A549 (cell line): ENCODE measurements at places on chromosomes 16 and 17. TPM values are rescaled to one million over a fixed set of nuclear protein-coding genes. Genes with fewer than 3 reads are reported as not detected.

The SOST gene
- 0.05 to 0.07 TPM (median 0.05 TPM) in 3 replicates for polyA plus RNA-seq

The RNPS1 gene
- 197 to 206 TPM (median 200 TPM) in 3 replicates for polyA plus RNA-seq

The ABCC11 gene
- polyA plus RNA-seq: 0.05 to 0.19 TPM (median 0.09 TPM) in 3 replicates

The WSCD1 gene
- 0.96 to 1.6 TPM (median 0.96 TPM) in 3 replicates for polyA plus RNA-seq

The DNAJA2 gene
- polyA plus RNA-seq: 81.4 to 82.3 TPM (median 81.6 TPM) in 3 replicates

The ULK2 gene
- polyA plus RNA-seq: 11.1 to 14.4 TPM (median 12.9 TPM) in 3 replicates

The TBC1D26 gene
- 0.07 to 0.18 TPM (median 0.08 TPM) in 3 replicates for polyA plus RNA-seq

The SCIMP gene
- polyA plus RNA-seq: not detected in 3 replicates

The TNFRSF17 gene
- not detected in 3 replicates for polyA plus RNA-seq

The TTYH2 gene
- polyA plus RNA-seq: 1.1 to 1.7 TPM (median 1.7 TPM) in 3 replicates

The PPP1R27 gene
- polyA plus RNA-seq: 0.09 TPM in 1 of 3 replicates, not detected in the others

The ADAM11 gene
- polyA plus RNA-seq: 2.0 to 2.7 TPM (median 2.1 TPM) in 3 replicates

The PLA2G10 gene
- 0.37 to 0.70 TPM (median 0.38 TPM) in 3 replicates for polyA plus RNA-seq

The LRRC36 gene
- 0.25 to 0.48 TPM (median 0.44 TPM) in 3 replicates for polyA plus RNA-seq

DNA sequence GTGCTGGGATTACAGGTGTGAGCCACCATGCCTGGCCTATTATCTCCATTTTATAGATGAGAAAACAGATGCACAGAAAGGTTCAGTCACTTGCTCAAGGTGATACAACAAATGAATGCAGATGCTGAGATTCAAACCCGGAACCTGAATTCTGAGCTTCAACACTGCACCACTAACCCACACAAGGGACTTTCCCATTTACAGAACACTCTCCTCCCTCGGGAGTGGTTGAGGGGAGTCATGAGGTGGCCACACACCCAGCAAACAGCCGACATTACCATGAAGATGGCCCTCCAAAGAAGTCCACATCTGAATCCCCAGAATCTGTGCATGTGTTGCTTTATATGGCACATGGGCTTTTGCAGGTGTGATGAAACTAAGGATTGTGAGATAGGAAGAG is 9.1 kb downstream of the BCL7C start:
- DNase-seq: no peak

GRCh38 chr17:64125937-64126336 is 4.0 kb downstream of the ERN1 start:
- no peak for DNase-seq

- no peak for DNase-seq
These were observed 20.6 kb upstream of the SNTB2 start for GRCh38 chr16:69166221-69166833.

DNA sequence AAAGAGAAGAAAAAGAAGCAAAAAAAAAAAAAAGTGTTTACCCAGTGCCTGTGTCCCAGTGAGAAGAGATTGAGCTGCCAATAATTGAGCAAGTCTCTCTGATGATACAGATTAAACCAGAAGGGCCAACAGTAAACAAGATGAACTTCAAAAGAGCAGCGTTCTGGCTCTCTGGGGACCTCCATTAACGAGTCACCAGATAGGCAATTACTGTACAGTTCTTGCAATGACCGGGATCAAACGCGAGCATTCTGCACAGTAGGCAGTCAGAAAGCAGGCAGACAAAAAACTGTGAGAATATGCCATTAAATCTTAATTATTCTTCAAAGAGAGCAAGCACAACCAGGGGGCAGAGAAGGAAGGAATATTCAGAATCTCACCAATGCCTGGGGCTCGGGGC is 626.1 kb downstream of the TMEM114 start:
- no peak for DNase-seq

- no peak for DNase-seq
These were observed 36.9 kb downstream of the SOST start for GRCh38 chr17:43721537-43722268.

- no peak for DNase-seq
These were observed 29.1 kb downstream of the EFCAB13 start for GRCh38 chr17:47352848-47353247.

DNA sequence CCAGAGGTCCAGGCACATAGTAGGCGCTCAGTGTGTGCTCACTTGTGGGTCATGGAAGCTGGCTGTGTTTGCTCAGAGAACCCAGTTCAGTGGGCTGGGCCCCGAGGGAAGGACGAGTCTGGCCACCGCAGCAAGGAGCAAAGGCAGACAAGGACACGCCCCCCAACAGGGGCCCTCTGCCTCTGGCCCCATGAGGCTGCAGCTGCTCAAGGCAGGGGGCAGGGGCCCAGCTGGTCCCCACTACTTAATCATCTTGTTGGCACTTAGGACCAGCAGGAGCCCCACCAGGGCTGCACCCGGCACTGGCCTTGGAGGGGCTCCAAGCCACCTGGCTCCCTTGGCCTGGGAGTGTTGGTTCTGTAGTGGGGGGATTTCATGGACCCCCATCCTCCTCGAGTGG is 16.1 kb downstream of the KCNJ12 start:
- DNase-seq: no peak

DNA sequence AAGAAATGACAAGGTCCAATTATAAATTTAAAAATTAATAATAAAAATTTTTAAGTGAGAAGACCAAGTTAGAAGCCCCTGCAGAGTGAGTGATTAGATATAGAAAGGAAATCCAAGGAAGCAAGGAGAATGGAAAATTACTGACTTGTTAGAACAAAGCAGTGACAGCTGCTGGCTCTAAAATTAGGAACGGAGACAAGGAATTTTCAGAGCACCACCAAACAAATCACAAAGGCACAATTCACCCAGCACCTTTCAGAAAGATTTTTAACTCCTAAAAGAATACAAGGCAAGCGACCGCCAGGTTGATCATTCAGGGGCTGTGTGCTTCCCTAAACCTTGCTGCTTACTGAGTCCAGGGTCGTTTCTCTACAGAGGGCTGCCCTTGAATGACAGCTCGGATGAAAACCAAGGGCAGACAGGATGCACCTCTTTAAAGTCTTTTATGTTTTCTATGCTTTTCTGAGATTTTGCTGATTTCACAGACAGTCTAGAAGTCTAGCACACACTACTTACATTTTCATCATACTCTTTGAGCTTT is 45.4 kb upstream of the GINS3 start:
- DNase-seq: no peak

DNA sequence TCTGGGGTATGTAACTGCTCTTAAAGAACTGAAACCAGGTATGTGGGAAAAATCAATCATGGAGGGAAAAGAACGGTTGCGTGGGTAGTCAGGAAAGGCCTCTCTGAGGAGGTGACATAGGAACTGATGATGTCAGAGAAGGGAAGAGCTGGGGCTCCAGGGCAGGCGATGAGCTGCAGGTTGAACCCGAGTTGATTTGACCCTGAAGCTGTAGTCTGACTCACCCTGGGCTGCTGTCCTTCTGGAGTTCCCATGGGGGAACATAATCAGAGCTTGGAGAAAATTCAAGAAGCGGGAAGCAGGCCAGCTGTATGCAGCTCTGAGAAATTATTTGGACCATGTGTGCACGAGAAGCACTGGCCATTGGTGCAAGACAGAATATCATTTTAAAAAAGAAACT is 16.7 kb downstream of the SLC6A2 start:
- no peak for DNase-seq

DNA sequence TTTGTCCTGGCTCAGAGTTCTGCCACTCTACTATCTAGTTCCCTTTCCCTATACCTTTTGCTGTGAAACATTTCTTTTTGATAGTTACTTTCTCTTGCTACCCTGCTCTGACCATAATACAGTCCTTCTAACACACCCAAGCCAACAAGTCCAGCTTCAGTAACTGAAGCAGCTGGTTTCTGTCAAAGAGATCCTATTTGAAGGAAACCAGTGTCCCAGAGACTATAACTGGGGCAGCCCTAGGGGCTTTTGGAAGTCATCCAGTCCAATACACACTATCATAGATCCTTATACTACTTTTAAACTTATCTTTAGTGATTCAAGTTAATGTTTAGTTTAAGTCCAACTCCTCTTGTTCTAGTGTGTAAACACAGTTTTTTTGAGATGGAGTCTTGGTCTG is 17.3 kb upstream of the DHRS13 start:
- DNase-seq: no peak

- DNase-seq: no peak
These were observed 147.1 kb downstream of the SSH2 start for GRCh38 chr17:29782917-29783316.

GRCh38 chr16:27267037-27267677 is 1.4 kb downstream of the NSMCE1 start:
- DNase-seq: no peak

DNA sequence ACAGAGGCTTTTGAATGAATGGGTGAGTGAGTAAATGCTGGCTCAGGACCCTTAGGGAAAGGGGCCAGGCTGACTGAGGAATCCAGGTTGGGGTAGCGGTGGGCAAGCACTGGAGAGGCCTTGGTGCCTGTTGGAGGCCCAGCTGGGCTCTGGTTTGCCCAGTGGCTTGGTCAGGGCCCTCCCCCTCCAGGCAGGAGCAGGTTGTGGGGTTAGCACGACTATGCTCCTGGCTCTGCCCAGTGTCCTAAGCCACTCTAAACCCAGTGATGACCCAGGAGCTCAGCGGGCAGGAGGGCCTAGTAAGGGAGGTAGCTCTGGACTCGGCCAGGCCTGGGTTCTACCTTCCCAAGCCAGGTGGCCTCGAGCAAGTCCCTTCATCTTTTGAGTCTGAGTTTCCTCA is 7.5 kb downstream of the MYO15A start:
- DNase-seq: no peak

DNA sequence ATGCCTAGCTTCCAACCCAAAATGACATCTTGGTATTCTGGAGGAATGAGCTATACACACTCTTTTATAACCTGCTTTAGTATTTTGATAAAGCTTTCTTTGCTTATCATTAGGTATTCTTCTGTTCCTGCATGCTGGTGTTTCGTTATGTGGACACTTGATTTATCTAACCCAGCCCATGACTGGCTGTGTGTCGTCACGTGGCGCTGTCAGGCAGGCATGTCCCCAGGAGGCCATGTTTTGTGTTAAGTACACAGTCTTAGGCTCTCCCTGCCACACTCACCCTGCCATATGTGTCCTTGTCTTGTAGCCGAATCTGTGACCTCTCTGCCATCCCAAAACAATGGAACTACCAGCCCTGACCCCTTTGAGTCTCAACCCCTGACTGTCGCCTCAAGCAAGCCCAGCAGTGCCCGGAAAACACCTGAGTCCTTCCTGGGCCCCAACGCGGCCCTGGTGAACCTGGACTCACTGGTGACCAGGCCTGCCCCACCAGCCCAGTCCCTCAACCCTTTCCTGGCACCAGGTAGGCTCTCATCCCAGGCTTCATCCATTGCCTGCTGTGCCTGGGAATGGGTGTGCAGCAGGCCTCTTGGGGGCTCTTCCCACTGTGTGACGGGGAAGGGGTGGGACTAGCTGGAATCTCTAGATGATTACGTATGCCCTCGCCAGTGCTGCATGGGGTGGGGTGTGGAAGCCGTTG is 30.8 kb downstream of the B9D1 start:
- no peak for DNase-seq

- DNase-seq: peak; percentile 62
These were observed 4.7 kb downstream of the PFAS start for GRCh38 chr17:8253801-8254200.

DNA sequence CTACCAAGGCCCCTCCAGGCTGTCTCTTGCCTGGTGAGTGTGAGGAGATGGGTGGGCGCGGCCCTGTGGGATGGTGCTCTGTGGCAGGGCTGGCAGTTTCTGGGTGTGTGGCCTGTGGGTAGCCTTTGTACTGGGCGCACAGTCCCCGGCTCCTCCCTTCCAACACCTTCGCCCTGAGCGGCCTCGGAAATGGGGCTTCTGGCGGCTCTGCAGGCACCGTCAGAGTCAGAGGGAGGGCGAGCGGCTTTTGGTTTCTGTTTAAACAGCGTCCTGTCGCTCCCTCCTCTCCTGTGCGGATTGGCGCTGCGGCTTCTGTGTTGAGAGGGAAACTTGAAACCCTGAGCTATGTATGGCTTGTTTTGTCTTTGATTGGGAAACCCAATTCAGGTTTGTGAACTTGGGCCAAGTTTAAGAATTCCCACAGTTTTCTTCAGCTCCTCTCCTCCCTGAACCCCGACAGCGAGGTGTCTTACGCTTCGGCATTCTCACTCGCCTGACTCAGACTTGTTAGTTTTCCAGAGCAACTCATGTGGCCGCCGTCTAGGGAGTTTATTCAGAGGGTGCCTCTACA is 8.3 kb upstream of the ZNF750 start:
- no peak for DNase-seq

DNA sequence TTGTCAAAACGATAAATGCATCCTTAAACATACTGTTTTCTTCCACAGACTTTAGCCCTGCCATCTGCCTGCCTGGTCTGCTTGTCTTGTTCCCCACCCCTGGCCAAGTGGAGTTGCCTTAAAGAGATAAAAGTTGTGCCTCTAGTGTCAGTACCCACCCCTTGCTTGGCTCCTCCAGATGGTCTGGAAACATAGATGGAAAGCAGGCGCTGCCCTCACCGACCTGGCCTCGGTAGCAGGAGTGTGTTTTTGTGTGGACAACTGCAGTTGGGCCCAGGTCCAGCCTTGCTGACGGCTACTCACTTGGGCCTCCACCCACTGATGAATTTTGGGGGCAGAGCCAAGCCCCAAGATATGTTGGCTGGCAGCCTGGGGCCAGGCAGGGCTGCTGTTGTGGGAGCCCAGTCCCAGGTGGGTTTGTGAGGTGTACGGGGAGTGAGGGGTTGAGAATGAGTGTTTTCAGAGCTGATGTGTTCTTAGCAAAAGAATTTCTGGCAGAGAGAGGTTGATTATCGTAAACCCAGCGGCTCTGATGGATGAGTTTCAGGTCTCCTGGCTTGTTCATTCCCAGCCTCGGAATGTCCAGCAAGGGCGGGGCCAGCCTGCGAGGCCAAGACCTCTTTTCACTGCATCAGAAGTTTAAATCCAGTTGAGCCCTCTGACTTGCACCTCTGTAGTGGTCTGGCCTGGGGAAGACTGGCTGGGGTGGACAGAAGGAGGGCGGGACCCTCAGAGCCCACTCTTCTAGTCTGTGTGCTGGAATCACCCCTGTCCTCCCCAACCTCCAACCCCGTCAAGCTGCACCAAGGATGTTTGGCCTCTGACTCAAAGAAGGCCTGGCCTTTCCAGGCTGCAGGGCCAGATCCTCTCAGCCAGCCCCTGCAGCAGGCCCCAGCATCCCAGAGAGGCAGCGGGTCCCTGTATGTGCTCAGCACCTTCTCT is 179.7 kb downstream of the RAB11FIP4 start:
- DNase-seq: peak; percentile 24

- no peak for DNase-seq
These were observed 36.7 kb downstream of the KIAA0753 start for GRCh38 chr17:6603744-6604325.
